GM12864 (cell line): ENCODE measurements at places on chromosomes 6 and 20.

GRCh38 chr6:37187321-37188022, 17.5 kb downstream of the PIM1 start:
- no peak for DNase-seq

DNA sequence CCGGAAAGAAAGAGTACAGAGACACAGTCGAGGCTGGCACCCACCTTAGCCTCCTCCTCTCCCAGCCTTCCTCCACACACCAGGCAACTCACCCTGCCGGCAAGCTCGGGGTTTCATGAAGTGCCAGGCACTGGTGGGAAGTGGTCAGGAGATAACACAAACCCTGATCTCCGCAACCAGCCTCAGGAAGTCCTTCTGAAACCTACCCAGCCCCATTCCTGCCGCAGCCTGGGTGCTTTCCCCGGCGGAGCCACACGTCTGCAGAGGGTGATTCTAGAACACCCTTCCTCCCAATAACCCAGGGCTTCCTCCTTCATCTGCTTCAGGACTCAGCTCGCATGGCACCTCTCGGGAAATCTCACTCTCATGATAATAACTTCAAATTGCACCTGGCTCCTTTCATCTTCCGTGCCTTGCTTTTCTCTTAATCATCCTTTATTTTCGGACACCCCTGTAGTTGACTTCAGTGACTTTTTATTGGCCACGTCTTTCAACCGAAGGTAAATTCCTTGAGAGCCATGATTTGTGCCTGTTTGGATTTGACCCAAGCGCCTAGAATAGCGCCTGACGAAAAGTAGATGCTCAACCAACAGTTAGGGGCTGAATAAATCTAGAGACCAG, 8.7 kb upstream of the HLA-E start:
- no peak for DNase-seq

GRCh38 chr6:35451354-35452182, 570 bp upstream of the FANCE start:
- no peak for DNase-seq

DNA sequence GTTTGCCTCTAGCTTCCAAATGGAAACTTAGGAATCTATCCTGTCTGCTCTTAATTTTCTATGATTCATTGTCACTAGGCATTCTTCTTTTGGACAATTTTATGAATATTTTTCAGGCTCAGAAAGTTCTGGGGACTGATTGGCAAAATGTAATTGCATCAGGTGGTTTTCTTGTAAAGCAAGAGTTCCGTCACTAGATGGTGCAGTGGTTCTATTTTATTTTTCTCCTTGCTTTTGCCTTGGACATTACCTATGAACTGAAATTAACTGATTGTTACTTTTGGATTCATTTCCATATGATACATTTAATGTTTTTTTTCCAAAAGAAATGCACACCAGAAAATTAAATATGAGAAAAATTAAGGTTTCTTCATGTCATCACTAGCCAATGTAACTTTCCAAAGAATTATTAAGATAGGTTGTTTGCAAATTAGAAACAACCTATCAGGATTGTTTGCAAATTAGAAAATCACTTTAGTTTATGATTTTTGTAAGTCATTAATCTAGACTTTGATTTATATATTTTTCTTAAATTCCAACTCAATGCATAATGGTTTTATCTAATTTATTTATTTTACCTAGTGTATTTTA, 48.0 kb downstream of the TMEM170B start:
- DNase-seq: peak; percentile 25

DNA sequence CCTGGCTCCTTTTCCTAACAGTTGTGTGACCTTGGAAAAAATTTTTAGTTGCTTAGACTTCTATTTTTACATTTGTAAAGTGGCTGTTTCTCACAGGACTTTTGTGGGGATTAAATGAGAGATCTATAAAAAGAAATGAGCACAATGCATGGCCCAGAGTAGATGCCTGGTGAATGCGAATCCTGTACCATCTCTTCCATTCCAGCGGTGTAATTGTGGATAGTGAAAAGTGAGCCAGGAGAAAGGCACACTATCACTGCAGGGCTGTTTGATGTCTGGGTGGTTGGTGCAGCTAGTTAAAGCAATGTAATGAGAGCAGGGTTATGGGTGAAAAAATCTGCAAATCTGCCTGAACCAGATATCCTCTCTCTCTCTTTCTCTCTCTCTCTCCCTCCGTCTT, 347.5 kb upstream of the CITED2 start:
- DNase-seq: no peak

- DNase-seq: no peak
Observed at GRCh38 chr6:105280033-105280432, 100.2 kb upstream of the POPDC3 start.

GRCh38 chr20:40810332-40811000, 121.4 kb upstream of the MAFB start:
- DNase-seq: no peak

GRCh38 chr6:170453586-170454511, 99.3 kb downstream of the PSMB1 start:
- DNase-seq: no peak
